ENCODE measurements at places on chromosomes 6 and 20.

GRCh38 chr6:33061987-33062386 lies 11.5 kb downstream of the HLA-DPA1 start:
- no peak for DNase-seq

DNA sequence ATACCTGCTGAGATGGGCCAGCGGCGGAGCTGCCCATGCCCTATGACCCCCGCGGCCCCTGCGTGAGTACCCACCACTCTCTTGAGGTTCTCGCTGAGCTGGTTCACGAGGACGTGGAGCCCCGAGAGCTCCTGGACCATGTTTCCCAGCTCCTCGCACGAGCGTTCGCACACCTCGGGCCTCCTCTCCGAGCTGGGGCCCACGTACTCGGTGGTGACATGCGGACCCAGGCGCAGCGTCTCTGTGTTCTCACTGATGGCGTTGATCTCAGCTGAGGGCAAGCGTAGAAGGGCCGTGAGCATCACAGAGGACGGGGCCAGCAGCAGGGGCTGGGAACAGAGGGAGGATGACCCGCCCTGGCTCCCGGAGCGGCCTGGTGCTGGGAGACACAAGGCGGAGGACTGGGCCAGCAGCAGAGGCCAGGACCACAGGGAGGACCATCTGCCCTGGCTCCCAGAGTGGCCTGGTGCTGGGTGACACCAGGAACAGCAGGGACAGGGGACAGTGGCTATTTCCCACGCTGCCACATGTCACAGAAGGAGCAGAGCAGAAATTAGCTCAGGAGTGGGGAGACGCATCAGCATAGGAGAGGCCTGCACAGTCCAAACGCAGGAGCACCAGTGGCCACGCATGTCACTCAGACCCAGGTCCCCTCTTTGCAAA lies 11.8 kb downstream of the THBS2 start:
- DNase-seq: no peak

DNA sequence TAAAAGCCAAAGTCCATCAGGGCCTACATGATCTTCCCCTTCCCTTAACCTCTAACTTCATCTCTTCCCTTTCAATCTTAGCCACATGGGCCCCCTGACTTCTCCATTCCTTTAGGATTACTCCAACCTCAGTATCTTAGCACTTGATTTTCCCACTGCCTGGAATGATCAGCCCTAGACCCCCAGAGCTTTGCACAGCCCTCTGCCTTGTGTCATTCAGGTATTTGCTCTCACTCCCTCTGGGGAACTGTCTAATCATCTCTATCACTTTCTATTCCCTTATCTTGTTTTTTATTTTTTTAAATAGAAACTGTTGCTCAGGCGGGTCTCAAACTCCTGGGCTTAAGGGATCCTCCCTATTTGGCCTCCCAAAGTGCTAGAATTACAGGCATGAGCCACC lies 13.3 kb upstream of the ZNFX1 start:
- no peak for DNase-seq

- DNase-seq: peak; percentile 72
Observed at GRCh38 chr20:4082406-4083097, 67.2 kb upstream of the RNF24 start.

- no peak for DNase-seq
Observed at GRCh38 chr6:33004940-33005339, 4.5 kb downstream of the HLA-DOA start.

DNA sequence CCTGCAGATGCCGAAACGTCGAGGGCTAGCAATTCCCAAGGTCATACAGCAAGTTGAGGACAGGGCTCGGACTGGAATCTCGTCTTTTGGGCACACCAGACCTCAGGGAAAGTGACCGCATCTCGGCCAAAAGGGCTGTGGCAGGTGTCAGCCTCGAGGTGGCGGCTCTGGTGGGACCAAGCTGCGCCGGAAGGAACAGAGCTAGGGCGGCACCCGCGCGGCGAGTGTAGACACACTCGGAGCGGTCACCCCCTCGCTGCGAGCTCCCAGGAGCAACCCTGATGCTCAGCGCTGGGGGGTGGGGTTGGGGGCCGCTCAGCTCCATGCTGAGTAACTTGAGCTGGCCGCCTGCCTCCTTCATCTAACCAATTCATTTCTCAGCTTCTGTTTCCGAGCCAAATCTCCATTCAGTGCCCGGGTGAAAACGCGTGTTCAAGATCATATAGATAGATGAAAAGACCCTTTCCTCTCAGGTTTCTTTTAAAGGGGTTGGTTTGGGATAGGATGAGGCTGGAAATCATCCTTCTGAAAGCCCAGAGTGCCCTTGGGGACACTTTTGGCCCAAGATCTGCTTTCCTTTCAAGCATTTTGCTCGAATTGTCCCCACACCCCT lies 2.2 kb upstream of the TUBB2B start:
- peak; percentile 18 for DNase-seq

DNA sequence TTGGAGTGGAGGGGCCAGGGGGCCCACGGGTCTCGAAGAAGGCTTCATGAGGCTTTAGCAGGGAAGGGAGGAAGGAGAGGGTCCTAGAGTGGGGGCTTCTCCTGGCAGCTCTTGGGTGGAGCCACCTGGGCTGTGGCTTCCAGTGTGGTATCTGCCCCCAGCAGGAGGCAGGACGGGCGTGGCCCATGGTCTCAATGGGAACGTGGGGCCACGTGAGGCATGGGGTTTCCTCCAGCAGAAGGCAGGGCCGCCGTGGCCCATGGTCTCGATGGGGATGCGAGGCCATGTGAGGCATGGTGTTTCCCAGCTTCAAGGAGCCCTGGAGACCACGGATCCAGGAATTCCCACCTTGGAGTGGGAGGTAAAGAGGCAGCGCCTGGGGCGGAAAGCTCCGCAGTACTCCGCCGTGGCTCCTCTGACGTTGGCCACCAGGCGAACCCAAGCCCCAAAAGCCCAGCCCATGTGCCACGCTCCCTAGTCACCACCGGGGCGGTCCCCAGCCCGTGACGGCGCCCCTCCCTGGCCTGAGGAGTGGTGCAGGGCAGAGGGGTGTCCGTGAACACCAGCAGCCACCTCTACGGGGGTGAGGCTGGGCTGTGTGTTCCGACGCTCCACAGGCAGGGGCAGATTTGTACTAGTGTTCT lies 62.0 kb upstream of the GATA5 start:
- DNase-seq: no peak

- no peak for DNase-seq
Observed at GRCh38 chr6:127812985-127813698, 87.7 kb downstream of the THEMIS start.

GRCh38 chr6:98832284-98833056 lies 1.9 kb upstream of the POU3F2 start:
- DNase-seq: no peak

- no peak for DNase-seq
Observed at GRCh38 chr6:122623279-122623678, 13.1 kb downstream of the PKIB start.

- no peak for DNase-seq
Observed at GRCh38 chr6:12636336-12636735, 80.2 kb upstream of the PHACTR1 start.

GRCh38 chr6:3711776-3712175 lies 39.7 kb downstream of the PXDC1 start:
- no peak for DNase-seq

DNA sequence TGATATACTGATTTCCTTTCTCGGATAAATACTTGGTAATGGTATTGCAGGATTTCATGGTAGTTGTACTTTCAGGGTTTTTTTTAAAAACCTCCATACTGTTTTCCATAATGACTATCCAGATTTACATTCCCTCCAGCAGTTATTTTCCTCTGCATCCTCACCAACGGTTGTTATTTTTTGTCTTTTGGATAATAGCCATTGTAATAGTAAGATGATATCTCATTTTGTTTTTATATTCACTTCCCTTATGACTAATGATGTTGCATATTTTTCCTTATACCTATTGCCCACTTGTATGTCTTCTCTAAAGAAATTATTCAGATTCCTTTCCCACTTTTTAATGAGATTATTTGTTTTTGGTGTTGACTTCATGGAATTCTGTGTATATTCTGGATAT lies 231.0 kb downstream of the MEI4 start:
- DNase-seq: no peak

Measured in CD4-positive, alpha-beta T cell treated with Interleukin-6 at 100 ng/mL for 8 hours (primary cell).